ENCODE measurements at places on chromosomes 5 and 9.
A peak's percentile ranks its signal among the peaks of the same experiment; 100 is the strongest.

DNA sequence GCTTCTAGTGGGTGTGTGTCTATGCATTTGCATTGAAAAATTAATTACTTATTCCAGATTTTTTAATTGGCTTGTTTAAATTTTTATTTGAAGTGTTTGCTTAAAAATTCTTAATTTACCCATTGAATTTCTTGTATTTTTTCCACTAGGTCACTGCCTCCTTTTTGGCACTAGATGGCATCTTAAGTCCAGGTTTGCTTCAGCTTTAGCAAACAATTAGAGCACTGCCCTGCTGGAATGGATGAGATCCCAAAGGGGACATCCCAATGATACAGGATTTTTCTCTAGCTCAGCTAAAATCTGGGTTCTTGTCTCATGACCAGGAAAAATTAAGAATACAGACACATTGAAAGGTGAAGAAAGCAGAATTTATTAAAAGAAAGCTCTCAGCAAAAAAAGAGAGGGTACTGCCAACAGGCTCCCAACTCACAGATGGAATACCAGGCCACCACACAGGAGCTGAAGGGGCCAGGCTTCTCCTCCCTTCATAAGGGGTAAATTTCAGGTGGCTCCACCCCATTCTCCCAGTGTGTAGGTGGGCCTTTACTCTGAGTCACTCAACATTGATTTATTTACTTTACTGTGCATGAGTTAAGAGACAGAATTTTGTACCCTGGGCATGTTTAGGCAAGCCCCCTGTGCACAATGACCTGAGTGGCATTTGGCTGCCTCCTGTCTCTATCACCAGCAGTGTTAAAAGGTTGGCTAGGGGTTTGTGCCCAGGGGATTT lies 532.4 kb downstream of the ANXA1 start:
- peak; percentile 62 for DNase-seq

- no peak for DNase-seq
These were observed 218.1 kb upstream of the TRIM32 start for GRCh38 chr9:116468793-116469527.

DNA sequence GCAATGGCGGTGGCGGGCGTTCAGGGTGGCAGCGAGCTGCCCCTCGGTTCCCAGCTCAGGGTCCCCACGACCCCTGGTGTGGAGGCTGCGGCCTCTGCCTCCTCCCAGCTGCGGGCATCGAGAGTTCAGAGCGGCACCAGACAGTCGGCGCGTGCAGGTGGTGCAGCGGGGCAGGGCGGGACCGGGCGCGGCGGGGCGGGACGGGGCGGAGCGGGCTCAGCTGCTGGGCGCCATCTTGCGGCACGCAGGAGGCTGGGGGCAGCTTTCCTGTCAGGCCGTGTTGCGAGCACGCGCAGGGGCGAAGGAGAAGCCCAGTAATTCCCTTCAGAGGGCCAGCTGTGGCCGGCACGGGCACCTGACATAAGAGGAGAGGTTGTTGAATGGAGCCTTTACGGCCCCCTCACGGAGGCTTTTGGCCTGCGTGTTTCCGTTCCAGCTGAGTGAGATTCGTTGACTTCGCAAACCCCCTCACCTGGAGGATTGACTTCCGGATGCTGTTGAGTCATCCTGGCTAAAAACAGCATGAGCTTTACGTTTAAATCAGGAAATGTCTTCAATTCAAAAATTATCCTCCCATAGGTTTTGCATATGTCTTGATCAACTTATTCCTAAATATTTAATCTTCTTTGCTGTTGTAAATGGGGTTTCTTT lies 587 bp downstream of the C5orf47 start:
- no peak for DNase-seq

GRCh38 chr5:16894236-16895057 lies 41.6 kb downstream of the MYO10 start:
- peak; percentile 79 for DNase-seq
